Stimulated activated CD4-positive, alpha-beta T cell treated with anti-CD3 and anti-CD28 coated beads, TNF-alpha, amount 100 ng/mL, for 24 hours (primary cell): ENCODE measurements at places on chromosomes 4 and X.
A peak's percentile ranks its signal among the peaks of the same experiment; 100 is the strongest.

- DNase-seq = no peak
These were observed 1154.9 kb upstream of the PCDH7 start for GRCh38 chr4:29565256-29565655.

- DNase-seq = no peak
These were observed 46.6 kb downstream of the CD40LG start for GRCh38 chrX:136694431-136695087.

DNA sequence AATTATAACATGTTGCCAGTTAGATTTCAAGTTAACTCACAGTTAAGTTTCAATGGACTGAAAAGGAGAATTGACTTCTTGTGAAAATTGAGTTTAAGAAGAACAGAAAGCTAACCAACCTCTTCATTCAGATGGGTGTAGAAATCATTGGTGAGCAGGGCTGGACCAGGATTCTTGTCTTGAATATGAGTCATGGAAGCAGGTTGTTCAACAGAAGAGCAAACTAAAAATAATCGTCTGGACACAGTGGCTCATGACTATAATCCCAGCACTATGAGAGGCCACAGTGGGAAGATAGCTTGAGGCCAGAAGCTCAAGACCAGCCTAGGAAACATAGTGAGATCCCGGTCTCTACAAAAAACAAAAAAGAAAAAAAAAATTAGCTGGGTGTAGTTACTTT, 98.2 kb downstream of the ARSJ start:
- no peak for DNase-seq

DNA sequence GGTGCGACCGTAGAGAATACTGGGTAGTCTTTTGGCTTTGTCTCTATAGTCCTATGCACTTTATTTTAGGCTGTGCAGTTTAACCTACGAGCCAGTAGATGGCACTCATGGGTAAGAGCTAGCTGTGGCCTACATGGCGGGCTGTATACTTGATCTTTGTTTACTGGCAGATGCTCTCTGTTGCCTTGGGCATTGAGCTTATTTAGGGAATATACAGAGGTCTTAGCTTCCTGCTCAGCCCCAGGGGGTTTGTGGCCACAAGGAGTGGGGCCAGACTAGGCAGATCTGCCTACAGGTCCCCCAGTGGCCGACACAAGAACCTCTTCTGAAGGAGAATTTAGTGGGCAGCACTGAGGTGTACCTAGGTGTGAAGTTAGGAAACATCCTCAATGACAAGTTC, 227.6 kb upstream of the HDX start:
- DNase-seq = no peak

DNA sequence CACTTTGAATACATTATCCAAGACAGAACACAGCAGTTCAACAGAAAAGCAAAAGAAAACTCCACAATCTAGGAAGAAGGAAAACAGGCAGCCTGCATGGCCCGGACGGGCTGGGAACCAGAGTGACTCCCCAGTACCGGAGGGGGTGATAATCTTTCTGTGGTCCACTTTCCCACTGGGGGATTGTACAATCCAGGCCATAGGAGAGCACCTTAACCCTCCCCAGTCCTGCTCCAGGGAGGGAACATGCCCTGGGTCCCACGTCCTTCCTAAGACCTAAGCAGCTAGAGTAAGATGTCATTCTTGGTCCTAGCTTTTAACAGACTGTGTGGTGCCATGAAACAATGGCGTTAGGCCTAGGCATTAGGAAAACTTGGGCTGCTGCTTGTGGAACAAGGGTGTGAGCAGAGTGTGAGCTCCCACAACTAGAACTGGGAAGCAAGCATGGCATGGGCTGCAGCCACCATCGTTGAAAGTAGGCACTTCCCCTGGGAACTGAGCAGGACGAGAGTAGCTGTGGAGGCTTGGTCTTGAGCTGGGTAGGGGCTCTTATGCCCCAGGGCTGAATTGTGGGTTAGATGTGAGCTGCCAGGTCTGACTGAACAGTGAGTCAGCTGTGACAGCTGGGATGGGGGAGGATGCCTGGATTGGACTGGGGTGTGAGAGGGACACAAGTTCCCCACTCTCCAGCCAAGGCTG, 42.4 kb downstream of the NAT8L start:
- DNase-seq = no peak

- DNase-seq = no peak
These were observed 1100.2 kb upstream of the INTU start for GRCh38 chr4:126532527-126532926.

DNA sequence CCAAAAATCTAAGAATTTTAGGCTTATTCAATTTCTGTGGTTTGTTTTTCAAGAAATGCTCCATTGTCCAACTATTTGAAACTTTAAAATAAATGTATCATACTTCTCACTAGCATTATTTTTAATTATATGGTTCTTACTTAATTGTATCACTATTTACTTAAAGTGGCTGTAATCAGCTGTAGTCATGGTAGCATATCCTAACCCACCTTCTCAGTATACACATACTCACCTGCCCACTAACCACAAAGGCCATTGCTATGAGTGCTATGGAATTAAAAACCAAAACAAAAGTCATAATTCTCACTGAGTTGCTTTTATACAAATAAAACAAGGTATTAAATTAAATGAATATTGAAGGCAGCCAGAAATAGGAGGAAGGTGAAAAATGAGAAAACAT, 5.0 kb downstream of the FBXO8 start:
- no peak for DNase-seq

DNA sequence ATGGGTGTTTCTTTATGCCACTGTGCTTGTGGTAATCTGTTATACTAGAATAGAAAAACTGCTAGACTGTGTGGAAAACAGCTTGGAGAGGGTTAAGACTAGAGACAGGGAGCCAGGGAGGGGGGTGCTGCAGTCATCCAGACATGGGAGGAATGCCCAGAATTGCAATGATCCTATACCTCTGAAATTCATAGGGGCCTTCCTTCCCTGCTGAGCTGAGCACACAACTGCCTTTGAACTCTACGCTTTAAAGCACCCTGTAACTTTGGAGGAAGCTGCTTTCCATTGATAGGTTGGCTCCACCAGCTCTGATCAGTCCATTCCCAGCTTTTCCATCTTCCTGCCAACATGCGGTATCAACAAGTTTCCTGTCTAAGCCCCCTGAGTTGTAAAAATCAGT, 155.9 kb upstream of the RASGEF1B start:
- no peak for DNase-seq

DNA sequence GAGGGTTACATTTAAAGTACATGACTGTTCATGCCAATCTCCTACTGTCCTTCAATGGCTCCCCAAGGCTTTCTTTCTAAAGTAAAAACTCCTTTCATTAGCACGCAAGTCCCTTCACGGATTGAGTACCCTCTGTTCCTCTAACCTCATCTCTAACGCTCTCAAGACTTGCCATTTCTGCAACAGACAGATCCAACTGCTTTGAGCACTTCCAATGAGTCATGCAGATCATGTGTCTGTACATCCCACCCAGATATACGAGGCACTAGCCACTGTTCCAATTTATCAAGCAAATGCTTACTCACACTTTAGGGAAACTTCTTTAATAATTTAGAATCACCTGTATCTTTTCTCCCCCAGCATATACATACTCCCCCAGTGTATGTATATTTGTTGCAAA, 332.5 kb upstream of the ZFP42 start:
- no peak for DNase-seq

- no peak for DNase-seq
These were observed 71.7 kb downstream of the ARAP2 start for GRCh38 chr4:36172656-36173055.

DNA sequence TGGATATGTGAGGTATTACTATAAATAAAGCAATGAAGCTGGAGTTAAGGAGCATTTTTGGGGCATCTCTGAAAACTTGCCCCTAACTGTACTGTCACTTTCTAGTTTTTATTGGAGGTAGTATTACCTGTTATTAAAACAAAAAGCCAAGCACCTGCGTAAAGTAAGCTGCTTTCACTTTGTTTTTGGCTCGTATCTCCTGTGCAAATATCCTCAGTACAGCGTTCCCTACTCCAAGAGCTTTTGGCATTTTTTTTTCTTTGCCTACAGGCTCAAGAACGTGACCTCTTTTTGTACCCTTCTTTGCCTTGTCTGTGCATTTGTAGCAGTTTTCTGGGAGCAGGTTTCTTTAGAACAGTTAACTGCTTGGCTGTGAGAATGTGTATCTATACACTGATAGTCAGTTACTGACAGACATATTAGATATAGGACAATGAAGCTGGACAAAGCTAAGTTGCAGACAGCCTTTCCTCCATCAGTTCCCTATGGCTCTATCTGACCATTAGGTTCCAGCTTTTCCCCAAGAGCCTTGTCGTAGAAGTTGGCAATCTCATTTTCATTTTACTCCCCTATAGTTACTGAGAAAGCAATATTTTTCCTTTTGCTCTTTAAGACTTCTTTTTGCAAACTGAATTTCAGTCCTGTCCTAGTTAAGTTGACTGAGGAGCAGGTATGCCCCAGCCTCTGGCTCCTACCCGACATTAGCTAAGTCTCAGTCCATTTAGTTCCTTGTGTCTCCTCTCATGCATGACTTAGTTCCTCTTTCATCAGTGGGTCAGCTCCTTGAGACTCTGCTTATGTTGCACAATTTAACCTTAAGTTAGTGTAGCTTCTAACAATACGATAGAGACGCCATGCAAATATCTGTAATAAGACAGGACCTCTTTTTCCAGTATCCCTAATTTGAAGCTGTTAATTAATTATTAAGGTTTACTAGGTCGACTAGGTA, 71.5 kb upstream of the HPRT1 start:
- DNase-seq = no peak

GRCh38 chr4:187158003-187158402, 434.3 kb upstream of the FAT1 start:
- no peak for DNase-seq

- no peak for DNase-seq
These were observed 25.3 kb upstream of the CLDN24 start for GRCh38 chr4:183347566-183347965.

DNA sequence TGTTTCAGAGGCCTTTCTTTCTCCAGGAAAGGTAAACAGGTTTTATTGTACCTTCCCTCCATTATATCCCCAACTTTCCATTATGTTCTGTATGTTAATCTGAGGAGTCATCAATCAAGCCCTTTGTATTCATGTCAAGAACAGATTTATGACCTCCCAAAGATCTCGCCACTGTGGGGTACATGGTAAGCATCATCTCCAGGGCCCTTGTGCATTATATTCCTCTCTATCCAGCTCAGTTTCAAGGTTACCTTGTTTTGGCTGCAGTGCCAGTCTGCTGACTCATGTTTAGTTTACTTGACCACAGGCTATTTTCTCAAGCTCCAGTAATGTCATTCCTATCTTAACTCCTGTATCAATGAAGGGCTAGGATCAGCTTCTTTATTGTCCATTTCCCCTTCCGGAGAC, 125.1 kb upstream of the FRMPD4 start:
- no peak for DNase-seq

DNA sequence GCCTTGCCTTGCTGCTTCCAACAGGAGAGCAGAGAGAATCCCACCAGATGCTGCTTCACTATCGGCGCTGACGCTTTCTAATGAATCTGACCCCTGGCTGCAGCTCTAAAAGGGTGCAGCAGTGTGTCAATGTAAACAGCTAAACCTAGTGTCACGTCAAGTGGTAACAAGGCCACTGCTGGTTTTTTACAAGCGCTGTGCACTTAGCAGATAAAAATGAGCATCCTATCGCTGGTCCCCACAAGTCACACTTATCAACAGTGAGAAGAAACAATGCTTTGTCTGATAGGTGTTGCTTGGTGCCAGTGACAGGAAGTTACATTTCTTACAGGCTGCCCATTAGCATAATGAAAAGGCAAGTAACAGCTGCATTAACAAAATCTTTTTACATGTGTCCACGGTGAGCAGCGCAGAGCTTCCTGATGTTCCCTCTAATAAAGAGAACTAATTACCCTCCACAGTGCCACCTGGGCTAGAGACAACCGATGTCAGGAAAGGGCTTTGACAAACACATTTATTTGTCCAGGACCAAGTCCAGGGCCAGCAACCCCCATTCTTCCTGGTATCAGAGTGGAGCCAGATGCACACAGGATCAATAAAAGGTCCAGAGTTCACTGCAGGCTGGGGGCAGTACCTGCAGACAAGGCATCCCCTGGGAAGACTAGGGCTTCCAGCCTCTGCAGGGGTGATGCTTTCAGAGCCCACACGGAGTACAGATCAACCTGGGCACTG, 176.0 kb downstream of the MGST2 start:
- DNase-seq = no peak

GRCh38 chrX:44267861-44268260, 75.6 kb downstream of the EFHC2 start:
- DNase-seq = no peak

DNA sequence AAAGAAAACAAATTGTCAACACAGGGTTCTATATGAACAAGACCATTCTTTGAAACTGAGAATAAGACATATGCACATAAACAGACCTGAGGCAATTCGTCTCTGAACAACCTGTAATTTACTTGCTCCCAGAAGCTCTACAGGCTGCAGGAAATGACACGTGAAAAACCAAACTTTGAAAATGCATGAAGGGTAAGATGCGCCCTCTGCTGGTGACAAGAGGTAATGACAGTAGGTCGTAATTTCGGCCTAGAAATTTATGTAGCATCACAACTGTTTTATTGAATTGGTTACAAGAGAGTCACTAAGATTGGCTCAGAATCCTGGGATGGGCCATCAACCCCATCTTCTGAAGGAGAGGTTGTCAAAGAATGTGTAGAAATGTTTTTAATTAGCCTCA, 276.5 kb downstream of the PPP4R3C start:
- DNase-seq = peak; percentile 0

GRCh38 chr4:137471895-137472294, 60.4 kb downstream of the PCDH18 start:
- DNase-seq = no peak

DNA sequence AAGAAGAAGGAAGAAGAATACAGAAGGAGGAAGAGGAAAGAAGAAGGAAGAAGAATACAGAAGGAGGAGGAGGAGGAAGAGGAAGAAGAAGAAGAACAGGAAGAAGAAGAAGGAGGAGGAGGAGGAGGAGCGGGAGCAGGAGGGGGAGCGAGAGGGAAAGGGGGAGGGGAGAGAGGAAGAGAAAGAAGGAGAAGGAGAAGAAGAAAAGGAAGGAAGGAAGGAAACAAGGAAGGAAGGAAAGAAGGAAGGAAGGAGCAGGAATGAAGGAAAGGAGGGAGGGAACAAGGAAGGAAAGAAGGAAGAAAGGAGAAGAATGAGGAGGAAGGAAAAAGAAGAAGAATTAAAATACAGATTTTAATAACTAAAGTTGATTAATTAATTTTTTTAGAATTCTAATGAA, 82.5 kb upstream of the PTPN13 start:
- no peak for DNase-seq

DNA sequence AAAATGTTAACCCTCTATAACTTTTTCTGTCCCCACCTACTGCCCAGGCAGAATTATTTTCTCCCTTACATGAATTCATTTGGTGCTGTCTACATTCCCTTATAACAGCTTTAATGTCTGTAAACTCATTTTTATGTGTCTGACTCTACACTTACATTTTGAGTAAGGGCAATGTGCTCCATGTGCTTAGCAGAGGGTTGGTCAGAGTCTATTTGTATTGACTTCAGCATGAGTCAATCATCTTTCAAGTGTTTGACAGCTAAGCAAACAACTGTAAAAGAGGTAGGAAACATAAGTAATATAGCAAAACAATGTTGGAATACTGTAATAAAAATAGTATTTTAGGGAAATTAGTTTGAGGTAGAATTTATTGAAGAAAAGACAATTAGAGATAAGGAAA, 6.3 kb downstream of the IL15 start:
- DNase-seq = no peak
